ENCODE measurements at places on chromosomes 12 and 14.

DNA sequence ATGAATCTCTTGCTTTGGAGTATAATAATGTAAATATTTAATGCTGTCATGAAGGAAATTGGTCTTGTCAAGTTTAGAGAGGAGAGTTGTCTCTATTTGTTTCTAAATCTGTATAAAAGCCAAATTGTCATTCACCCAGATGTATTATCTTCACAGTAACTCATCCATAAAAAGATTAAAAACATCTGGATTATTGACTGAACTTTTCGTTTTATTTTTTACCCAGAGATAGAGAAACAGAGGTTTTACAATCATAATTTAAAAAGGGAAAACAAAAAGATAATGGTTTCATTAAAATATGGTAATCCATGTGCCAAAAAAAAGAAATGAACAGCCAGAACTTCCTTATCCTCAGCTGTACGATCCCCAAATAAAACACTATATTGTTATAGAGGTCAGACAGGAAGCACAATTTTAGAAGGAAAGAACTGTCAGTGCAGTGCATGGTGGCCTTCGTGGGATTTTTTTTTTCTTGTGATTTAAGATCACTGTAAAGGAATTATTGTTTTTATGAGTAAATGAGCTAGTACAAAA is 125.9 kb downstream of the ACSS3 start:
- DNase-seq = peak; percentile 37

DNA sequence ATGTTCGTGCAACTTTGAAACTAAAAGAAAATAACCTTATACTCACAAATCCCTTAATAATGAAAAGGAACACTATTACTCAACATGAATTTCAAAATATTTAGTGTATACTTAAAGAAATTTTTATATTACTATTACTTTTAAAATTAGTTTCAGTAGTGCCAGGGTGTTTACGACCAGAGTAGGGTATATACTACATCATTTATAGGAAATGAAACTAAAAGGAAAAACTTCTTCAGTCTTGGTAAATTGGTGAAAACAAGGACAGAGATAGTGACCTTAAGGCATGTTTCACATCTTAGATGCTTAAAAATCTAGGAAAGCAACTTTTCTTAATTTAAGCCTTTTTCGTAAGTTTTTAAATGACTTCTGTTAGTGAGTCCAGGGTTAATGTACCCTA is 4.5 kb downstream of the USP15 start:
- DNase-seq = no peak

- DNase-seq = no peak
Measured at GRCh38 chr12:59660148-59660547, 64.3 kb downstream of the SLC16A7 start.

DNA sequence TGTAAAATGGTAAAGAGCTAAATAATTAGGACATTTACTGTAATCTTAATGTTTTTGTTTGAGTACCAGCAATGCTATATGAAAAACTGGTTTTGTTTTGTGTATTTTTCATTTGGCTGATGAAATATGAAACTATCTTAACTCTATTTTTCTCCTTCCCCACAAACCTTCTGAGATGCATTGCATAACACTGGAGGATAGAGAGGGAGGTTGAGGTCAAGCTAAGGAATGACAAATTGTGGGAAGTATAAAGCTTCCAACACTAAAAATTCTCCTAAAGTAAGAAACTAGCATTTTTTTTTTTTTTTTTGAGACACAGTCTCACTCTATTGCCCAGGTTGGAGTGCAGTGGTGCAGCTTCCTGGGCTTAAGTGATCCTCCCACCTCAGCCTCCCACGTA is 31.5 kb upstream of the SRP54 start:
- no peak for DNase-seq

- no peak for DNase-seq
Measured at GRCh38 chr12:122520676-122521075, 6.1 kb downstream of the RSRC2 start.

GRCh38 chr14:55715889-55716288 is 135.9 kb downstream of the KTN1 start:
- peak; percentile 96 for DNase-seq
